ENCODE measurements at places on chromosomes 1 and 21.

DNA sequence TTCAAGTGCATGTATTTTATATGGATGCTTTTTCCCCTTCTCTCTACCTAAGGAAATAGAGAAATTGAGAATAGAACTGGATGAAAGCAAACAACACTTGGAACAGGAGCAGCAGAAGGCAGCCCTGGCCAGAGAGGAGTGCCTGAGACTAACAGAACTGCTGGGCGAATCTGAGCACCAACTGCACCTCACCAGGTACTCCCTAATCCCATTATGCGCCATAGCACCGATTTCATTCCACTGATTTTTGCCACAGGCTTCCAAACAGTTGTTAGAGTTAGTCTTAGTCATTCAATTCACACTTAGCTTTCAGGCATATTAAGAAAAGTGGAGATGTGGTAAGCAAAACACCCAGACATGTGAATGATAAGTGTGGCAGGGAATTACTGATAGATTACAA is 122.8 kb downstream of the SDCCAG8 start:
- no peak for DNase-seq

- no peak for DNase-seq
These were observed 86.0 kb upstream of the GNG4 start for GRCh38 chr1:235735621-235736020.

GRCh38 chr1:223046011-223046410 is 97.0 kb downstream of the TLR5 start:
- DNase-seq, result no peak

- DNase-seq, result peak; percentile 46
These were observed 65.5 kb downstream of the NID1 start for GRCh38 chr1:235999259-235999925.

DNA sequence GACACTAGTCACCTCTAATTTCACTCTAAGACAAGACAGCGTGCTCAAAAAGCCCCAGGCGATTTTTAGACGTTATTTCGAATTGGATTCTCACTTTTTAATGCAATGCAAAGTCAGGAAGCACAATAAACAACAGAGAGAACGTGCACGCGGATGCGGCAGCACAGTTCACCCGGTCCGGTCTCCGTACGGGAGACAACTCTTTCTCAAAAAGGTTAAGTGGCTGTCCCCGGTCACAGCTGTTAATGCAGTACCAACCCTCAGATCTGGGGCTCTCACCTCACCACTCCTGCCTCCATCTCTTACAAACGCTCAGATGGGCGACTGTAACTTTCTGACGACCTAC is 1.2 kb downstream of the HP1BP3 start:
- DNase-seq, result no peak

- no peak for DNase-seq
These were observed 14.9 kb upstream of the CENPS start for GRCh38 chr1:10415211-10415930.

GRCh38 chr1:27563591-27564471 is 40.1 kb downstream of the AHDC1 start:
- no peak for DNase-seq

- DNase-seq, result no peak
These were observed 111.5 kb downstream of the CCDC185 start for GRCh38 chr1:223504741-223505140.

GRCh38 chr1:169989246-169989645 is 85.2 kb downstream of the KIFAP3 start:
- no peak for DNase-seq

GRCh38 chr1:230459465-230459864 is 33.3 kb upstream of the PGBD5 start:
- no peak for DNase-seq

GRCh38 chr1:93434987-93435386 is 12.9 kb upstream of the FNBP1L start:
- DNase-seq, result no peak

DNA sequence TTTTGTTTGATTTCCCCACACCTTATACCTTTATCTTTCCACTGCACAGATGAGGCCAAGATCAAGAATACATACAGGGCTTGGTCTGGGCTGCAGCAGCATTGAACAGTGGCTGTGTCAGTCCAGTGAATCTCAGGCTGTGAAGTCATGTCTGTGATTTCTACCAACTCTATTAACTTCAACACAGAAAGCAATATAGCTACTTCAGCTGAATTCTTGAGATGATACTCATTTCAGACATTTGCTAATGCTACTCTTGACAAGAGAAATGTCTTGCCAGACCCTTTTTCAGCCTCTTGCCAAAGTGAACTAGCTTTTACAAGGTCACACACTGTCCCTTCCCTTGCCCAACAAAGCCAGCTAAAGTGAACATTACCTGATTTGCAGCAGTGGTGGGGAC is 25.1 kb upstream of the HSD3B1 start:
- no peak for DNase-seq

DNA sequence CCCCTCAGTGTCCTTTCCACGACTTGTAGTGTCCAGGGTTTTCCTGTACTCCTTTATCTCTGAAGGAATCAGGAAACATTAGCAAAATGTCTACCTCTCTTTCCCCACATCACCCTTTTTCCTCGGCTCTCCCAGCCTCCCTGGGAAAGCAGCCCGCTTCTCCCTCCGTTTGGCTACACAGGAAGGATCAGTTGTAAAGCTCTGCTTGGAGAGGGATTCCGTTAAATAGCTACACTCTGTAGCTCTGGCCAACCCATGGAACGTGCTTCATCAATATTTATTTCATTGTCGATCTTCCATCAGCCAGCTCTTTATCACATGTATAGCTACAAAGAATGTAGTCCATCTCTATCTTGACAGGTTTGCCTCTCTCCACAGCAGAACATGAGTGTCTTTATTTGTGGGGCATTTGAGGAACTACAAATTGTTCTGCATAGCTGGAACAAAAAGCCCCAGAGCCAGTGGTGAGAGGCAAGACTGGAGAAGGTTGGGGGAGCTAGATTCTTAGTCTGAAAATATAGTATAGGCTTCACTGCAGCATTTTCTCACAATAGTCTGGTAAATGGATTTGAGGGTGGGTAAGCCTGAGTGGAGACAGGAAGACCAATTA is 191.8 kb downstream of the SLC35F3 start:
- DNase-seq, result no peak

DNA sequence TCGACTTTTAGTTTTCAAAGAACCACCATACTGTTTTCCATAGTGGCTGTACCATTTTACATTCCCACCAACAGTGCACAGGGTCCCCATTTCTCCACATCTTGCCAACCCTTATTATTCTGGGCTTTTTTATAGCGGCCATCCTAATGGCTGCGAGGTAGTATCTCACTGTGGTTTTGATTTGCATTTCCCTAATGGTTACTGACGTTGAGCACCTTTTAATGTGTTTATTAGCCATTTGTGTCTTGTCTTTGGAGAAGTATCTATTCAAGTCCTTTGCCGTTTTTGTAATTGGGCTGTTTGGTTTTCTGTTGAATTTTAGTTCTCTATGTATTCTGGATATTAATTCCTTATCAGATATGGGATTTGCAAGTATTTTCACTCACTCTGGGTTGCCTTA is 22.3 kb upstream of the KCNAB2 start:
- DNase-seq, result no peak

GRCh38 chr1:173356191-173356762 is 120.9 kb upstream of the PRDX6 start:
- no peak for DNase-seq

DNA sequence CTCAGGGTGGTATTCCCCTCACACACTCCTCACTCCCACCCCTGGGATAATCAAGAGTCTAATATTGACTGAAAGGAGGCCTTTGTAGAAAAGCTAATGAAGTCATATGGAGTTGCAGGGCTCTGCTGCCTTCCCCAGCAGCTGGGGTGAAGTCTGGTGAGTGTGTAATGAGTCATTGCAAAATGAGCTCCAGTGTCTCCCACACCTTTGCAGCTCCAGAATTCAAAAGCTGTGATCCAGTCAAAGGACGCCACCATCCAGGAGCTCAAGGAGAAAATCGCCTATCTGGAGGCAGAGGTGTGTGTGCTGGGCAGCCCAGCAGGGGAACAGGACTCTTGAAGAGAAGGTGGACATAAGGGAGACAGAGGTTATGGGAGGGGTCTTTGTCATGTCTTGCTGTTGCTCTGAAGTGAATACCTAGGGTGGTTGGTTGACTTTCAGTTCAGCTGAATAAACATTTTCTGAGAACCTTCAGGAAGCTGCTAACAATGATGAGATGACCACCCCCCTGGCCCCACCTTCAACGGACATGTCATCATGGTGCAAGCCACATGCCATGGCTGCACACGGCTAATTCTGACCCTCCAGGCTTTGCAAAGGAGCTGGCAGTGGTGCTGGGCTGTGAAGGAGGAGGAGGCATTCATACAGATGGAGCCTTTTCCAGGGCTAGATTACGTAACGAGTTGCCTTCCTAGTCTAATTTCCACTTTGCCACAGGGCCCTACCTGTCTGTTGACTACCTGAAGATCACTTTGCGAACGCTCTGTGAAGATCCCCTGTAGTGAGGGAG is 32.2 kb upstream of the SNX27 start:
- no peak for DNase-seq

DNA sequence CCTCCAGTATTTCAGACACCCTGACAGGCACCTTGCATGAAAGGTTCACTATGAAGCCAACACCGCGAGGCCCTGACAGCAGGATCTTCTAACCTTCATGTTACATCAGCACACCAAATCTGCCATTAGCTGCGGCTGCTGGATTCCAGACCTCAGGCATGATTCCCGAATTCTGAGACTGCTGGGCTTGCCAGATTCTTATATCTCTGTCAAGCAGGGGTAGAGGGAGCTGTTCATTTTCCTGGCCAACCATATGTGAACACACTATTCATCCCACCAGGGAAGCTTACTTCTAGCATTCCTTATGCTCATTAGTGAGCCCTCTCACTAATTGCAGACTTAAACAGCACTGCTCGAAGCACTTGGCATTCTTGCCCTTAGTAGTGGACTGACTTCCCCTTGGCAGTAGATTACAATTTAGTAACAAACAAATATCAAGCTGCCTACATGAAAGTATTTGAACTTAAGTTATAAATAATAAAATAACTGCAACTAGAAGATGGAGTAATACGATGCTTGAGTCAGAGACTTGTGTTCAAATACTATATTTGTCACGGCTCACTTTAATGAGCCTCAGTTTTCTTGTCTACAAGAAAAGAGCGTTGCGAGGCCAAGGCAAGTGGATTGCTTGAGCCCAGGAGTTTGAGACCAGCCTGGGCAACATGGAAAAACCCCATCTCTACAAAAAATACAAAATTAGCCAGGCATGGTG is 43.3 kb downstream of the NID1 start:
- DNase-seq, result no peak

DNA sequence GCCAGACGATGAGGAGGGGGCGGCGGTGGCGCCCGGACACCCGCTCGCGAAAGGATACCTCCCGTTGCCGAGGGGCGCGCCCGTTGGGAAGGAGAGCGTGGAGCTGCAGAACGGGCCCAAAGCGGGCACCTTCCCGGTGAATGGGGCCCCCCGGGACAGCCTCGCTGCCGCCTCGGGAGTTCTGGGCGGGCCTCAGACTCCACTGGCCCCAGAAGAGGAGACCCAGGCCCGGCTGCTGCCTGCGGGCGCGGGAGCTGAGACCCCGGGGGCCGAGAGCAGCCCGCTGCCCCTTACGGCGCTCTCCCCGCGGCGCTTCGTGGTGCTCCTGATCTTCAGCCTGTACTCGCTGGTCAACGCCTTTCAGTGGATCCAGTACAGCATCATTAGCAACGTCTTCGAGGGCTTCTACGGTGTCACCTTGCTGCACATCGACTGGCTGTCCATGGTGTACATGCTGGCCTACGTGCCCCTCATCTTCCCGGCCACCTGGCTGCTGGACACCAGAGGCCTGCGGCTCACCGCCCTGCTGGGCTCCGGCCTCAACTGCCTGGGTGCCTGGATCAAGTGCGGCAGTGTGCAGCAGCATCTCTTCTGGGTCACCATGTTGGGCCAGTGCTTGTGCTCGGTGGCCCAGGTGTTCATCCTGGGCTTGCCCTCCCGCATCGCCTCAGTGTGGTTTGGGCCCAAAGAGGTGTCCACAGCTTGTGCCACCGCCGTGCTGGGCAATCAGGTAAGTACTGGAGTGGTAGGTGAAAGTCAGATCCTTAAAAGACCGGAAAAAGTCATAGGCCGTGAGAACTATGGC is 588 bp downstream of the FLVCR1 start:
- DNase-seq, result no peak

DNA sequence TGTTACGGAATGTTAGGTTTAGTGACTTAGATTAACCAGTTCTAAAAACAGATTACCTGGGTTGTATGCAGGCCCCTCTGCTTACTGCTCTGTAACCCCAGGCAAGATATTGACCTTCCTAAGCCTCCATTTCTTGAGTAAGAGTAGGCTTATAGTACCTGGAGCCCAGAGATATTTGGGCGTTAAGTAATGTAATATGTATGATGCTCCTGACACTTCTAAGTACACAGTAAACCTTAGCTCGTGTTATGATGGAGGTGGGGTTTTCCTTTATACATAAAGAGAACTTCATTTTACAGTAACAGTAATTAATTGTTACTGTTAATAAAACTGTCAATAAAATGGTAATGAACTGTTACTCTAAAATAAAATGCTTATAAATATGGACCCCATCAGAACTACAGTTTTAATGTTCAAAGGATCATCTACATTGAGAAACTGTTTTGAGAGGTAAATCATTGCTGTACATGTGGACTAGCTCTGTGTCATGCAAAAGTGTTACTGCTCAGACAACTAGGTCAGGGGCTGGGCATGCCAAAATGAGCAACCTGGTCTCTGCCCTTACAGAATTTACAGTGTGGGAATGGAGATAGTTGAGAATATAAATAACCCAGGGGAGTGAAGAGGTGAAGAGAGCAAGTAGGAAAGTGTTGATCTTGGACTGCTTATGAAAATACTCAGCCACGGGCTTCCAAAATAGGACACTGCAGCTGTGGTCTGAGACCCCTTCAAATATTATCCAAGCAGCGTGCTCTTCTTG is 26.6 kb downstream of the LRRC8C start:
- no peak for DNase-seq

- no peak for DNase-seq
These were observed 2.5 kb downstream of the ETV3 start for GRCh38 chr1:157135646-157136045.

DNA sequence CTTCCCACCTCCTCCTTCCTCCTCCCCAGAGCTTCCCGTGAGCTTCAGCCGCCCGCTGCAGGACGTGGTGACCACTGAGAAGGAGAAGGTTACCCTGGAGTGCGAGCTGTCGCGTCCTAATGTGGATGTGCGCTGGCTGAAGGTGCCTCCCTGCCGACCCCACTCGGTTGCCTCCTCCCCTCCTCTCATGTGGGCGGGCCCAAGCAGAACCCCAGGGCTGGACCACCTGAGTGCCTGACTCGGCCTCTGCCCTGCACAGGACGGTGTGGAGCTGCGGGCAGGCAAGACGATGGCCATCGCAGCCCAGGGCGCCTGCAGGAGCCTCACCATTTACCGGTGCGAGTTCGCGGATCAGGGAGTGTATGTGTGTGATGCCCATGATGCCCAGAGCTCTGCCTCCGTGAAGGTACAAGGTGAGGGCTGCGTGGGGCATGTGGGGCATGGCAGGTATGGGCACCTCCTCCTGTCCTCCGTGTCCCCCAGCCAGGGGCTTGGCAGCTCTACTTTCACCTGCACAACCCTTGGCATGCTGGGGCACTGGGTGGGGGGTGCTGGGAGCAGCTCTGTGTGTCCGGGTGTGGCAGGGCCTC is 69.2 kb downstream of the OBSCN start:
- DNase-seq, result no peak

All from stimulated activated CD4-positive, alpha-beta T cell treated with anti-CD3 and anti-CD28 coated beads, Interleukin-1b, Interleukin-23, amount 100 ng/mL, for 1 hour (primary cell).